ENCODE measurements at places on chromosomes 6 and 20.

GRCh38 chr20:53395188-53395923 lies 198.3 kb downstream of the ZNF217 start:
- H3K27ac ChIP-seq = no peak overlapping the region
- peaks cover 3% of the 10 kb centered on the region for H3K36me3 ChIP-seq
- no peaks in the 10 kb centered on the region for H3K27me3 ChIP-seq
- H3K4me3 ChIP-seq = no peak overlapping the region
- H3K4me1 ChIP-seq = peaks cover 6% of the 10 kb centered on the region
- DNase-seq = no peak

DNA sequence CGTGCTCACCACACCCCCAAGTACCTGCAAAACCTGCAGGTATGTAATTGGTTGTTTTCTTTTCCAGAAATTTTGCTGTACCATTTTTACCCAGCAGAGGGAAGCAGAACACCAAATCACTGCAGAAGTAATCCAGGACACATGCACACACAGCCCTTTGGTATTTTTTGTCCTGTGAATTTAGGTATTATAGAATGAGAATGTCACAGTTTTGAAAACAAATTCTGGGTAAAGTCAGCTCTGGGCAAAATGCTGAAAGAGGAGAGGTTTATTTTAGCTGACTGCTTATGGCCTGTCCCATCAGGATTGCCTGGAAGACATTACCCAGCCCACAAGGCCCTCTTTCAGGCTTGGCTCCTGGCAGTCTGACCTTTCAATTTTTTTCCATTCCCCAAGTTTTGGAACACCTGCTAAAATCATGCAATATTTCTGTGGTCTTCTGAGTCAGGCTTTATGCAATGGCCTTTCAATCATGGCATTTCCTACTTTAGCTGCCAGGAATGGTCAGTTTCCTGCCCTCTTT lies 3.5 kb upstream of the EFHC1 start:
- no peaks in the 10 kb centered on the region for H3K36me3 ChIP-seq
- H3K4me3 ChIP-seq = no peak overlapping the region
- H3K27ac ChIP-seq = peak overlapping the region; percentile 8
- H3K27me3 ChIP-seq = no peaks in the 10 kb centered on the region
- DNase-seq = peak; percentile 28

DNA sequence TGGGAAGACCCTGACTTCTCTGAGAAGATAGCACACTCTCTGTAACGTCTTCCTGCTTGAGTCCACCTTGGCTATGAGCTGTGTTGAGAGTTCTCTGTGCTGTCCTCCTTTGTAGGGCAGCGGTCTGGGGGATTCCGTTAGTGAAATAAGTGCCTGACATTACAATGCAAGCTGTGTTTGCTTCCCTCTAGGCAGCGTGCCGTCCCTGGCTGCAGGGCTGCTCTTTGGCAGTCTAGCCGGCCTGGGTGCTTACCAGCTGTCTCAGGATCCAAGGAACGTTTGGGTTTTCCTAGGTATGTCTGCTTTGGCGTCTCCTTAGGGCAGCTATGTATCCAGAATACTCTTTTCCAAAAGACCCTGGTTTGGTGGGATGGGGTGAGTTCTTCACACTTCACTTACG lies 2.8 kb downstream of the TMEM14C start:
- peaks cover 9% of the 10 kb centered on the region for H3K36me3 ChIP-seq
- H3K27me3 ChIP-seq = no peaks in the 10 kb centered on the region
- DNase-seq = no peak
- H3K4me3 ChIP-seq = peak overlapping the region; percentile 49
- H3K27ac ChIP-seq = no peak overlapping the region
- H3K4me1 ChIP-seq = peaks cover 38% of the 10 kb centered on the region

DNA sequence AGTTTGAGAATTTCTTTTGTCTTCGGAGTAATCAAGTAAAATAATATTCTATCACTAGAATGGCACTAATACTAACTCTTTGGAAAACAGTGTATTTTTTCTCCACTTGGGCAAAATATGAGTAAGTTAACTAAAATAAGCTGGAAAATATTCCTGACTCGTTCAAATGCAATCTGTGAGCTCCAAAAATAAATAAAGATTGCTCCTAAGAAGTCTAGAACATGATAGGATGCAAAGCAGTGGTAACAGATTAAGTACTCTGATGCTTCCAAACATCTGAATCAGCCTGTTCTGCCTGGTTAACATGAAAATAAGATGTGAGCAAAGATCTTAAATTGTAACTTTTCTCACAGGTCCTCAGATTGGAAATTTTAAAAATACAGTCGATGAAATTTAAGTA lies 285.1 kb upstream of the ID4 start:
- no peaks in the 10 kb centered on the region for H3K36me3 ChIP-seq
- H3K4me1 ChIP-seq = no peaks in the 10 kb centered on the region
- H3K27ac ChIP-seq = no peak overlapping the region
- no peak overlapping the region for H3K4me3 ChIP-seq
- no peaks in the 10 kb centered on the region for H3K27me3 ChIP-seq

DNA sequence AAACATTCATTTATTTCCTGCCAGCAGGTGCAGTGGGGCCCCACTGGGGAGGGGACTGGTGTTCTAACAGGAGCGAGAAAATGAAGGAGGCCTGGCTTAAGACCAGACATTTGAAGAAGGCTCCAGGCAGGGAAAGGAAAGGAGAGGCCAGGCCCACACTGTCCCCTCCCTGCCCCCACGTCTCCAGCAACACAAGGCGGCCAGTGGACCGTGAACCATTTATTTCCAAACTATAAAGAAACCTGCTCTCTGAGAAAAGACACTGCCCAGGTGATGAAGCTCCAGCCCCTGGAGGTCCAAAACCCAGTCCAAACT lies 41.4 kb upstream of the CDH22 start:
- H3K27me3 ChIP-seq = no peaks in the 10 kb centered on the region
- H3K4me1 ChIP-seq = peaks cover 26% of the 10 kb centered on the region
- no peak overlapping the region for H3K4me3 ChIP-seq
- H3K27ac ChIP-seq = peak overlapping the region; percentile 67
- no peak for DNase-seq

DNA sequence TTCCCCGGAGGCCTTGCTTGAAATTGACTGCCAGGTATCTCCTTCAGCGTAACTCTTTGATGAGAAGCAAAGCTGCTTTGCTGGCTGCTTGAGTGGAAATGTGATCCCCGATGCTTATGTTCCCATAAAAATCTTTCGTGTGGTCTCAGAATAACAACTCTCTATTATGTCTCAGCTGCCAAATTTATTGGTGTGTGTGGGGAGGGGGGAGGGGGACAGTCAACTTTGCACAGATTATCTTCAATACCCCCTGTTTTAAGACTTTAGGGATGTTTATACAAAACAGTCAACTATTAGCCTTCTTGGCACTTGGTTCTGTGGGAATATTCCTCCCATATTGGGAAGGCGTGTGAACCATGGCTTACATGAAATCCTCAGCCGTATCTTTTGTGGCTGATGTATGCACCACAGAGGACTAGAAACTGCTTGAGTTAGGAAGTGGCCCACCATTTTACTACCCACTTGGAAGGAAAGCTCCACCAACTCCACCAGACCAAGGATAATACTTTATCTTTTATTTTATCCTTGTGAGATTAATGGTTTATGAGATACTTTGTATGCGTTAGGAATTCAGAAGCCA lies 101.5 kb upstream of the SLC24A3 start:
- H3K36me3 ChIP-seq = no peaks in the 10 kb centered on the region
- no peak for DNase-seq
- H3K27me3 ChIP-seq = no peaks in the 10 kb centered on the region
- H3K27ac ChIP-seq = no peak overlapping the region
- no peaks in the 10 kb centered on the region for H3K4me1 ChIP-seq

GRCh38 chr6:169070506-169071176 lies 183.0 kb downstream of the THBS2 start:
- H3K36me3 ChIP-seq = peaks cover 2% of the 10 kb centered on the region
- no peak overlapping the region for H3K27ac ChIP-seq
- peaks cover 54% of the 10 kb centered on the region for H3K27me3 ChIP-seq

DNA sequence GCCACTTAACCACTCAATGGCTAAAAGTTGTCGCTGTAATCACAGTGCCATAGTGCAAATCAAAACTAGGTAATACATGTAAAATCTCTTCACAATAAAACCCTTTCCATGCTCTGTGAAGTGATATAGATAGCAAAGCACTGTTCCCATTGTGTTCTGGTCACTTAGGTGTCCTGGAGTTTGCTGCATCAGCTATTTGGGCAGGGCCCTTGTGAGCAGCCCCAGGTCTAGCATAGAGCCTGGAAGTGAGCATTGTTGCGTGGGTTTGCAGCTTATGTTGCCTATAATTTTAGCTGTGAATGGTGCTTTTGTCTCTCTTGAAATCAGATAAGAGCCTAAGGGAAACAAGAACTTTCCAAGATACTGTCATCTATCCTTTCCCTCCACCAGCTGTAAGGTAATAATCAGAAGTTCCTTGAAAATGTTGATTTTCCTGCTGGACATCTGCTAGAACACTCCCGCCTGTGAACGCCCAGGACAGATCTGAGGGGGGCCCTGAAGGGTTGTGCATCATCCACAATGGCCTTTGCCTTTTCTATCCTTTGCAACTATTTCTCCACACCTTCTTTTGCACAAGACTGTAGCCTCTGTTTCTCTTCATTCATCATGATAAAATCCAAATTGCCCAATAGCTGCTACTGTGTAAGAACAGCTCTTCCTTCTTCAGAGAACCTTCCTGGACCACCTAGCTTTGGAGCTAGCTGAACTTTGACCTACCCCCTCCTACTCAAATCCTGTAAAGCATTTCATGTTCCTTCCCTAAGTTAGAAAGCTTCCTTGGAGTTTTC lies 57.0 kb downstream of the TNFAIP3 start:
- no peak overlapping the region for H3K27ac ChIP-seq
- H3K36me3 ChIP-seq = no peaks in the 10 kb centered on the region
- no peaks in the 10 kb centered on the region for H3K27me3 ChIP-seq
- DNase-seq = no peak

DNA sequence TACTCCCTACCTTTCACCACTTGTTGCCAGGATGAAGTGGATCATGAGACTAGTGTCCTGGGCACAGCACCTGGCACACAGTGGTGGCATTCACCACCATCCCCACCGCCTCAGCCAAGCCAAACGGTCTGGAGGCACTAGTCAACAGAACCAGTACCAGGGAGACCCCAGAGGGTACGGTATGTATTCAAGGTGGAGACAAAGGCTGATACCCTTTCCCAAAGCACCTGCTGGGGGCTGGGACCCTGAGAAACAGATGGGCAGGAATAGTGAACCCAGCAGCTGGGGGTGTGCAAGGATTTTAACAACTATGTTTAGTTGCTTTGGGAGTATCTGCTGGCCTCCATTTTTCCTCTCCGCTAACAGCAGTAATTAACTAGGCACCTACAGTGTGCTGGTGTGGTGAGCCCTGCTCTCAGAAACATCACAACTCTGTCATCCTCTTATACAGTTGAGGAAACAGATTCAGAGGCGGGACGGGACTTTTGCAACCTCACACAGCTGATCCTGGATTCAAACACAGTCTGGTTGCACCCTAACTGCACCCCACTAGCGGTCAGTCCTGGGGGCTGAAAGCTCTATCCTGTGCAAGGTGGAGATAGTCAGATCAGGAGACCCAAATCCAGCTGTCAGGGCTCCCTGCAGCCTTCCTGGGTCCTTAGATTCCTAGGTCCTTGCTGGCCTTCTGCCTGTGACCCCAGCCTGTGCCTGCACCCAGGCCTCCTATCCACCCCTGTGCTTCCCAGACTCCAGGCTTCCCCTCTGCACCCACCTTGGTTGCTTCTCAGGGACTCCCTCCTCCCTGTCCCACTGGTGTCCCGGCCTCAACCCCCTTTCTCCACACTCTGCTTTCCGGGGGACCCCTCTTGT lies 1.2 kb downstream of the SNTA1 start:
- peak overlapping the region; percentile 88 for H3K4me3 ChIP-seq
- no peaks in the 10 kb centered on the region for H3K27me3 ChIP-seq
- H3K4me1 ChIP-seq = peaks cover 17% of the 10 kb centered on the region
- DNase-seq = no peak
- no peaks in the 10 kb centered on the region for H3K36me3 ChIP-seq
- H3K27ac ChIP-seq = peak overlapping the region; percentile 24

DNA sequence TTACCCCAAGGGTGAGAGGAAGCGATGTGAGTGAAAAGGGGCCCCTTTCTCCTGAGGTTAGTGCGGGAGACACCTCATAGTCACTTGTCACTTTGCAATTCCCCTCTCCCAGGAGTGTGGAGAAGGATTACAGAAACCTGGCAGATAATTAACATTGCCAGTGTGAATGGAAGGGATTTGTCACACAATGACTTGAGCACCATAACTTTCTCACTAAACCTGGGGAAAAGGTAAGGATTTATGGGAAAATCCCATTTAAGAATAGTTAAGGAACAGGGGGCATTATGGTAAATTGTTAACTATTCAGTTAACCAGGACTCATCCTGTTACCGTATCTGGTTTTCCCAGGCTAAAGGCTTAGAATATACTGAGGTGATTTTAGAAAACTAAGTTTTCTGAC lies 219.5 kb upstream of the JAG1 start:
- no peak overlapping the region for H3K27ac ChIP-seq
- H3K36me3 ChIP-seq = no peaks in the 10 kb centered on the region
- no peak for DNase-seq
- no peak overlapping the region for H3K4me3 ChIP-seq
- no peaks in the 10 kb centered on the region for H3K27me3 ChIP-seq

- no peak overlapping the region for H3K4me3 ChIP-seq
- H3K36me3 ChIP-seq = no peaks in the 10 kb centered on the region
- H3K27ac ChIP-seq = no peak overlapping the region
- no peak for DNase-seq
Measured at GRCh38 chr20:39706184-39706663, 744.1 kb downstream of the DHX35 start.

DNA sequence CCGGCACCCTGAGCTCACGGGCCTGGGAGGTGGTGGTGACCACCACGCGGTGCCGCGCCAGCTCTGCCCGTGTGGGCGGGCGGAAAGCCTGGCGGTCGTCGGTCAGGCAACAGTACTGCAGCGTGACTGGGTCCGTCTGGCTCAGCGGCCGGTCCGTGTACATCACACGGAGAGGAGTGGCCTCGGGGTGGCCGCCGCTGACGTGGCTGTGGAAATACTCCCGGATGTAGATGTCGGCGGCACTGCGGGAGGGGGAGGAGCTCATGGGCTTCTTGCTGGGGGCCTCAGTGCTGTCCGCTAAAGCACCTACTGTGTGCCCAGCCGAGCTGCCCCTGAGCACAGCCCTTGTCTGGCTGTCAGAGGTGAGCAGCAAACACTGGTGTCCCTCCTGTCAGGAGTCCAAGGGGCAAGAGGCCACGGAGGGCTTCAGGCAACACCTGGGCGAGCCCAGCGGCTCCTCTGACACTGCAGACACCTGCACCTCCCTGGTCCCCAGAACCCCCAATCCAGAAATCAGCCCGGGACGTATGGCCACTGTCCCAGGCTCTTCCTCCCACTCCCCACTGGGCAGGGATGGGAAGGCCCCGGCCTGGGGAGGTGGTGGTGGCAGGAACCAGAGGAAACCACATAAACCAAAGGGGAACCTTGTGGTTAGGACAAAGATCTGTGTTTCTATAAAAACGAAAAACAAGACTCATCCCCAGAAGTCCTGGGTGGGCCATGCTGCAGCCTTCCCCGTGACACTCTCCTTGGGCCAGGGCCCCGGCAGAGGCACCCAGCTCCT lies 6.5 kb downstream of the HELZ2 start:
- H3K27me3 ChIP-seq = no peaks in the 10 kb centered on the region
- H3K27ac ChIP-seq = no peak overlapping the region
- H3K4me1 ChIP-seq = peaks cover 15% of the 10 kb centered on the region
- DNase-seq = peak; percentile 23

- H3K36me3 ChIP-seq = no peaks in the 10 kb centered on the region
- peak within 1 kb of the TSS; percentile 90 for H3K27ac ChIP-seq
- no peaks in the 10 kb centered on the region for H3K27me3 ChIP-seq
- DNase-seq = peak; percentile 76
- H3K4me1 ChIP-seq = peaks cover 39% of the 10 kb centered on the region
Measured at GRCh38 chr6:692858-693722, at the start of gene EXOC2. TSS of gene EXOC2 (minus strand) at chr6:693139. CDS start at chr6:637818, 55,321 bp downstream.
